ENCODE measurements at places on chromosomes 2 and 18.

DNA sequence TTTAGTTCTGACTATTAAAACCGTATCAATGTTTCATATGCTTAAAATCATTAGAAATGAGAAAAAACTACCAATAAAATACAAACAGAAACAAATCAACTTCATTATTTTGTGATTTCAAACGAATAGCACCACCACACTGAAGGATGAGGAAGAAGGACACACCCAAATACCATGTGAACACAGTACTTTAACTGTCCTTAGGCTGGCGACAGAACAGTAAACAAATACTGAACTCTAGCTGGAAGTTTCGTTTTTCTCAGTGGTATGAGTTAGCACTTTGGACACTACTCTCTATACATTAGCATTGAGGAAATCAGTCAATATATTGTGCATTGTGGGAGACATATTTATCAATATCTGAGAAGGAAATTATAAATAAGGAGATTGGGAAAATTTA is 202.4 kb upstream of the AGAP1 start:
- DNase-seq: no peak

GRCh38 chr2:58407487-58407886 is 166.4 kb upstream of the FANCL start:
- DNase-seq: no peak

GRCh38 chr2:210366675-210367080 is 51.7 kb upstream of the MYL1 start:
- DNase-seq: no peak

- no peak for DNase-seq
Observed at GRCh38 chr2:154638783-154639182, 59.7 kb upstream of the KCNJ3 start.

GRCh38 chr18:54742659-54743604 is 85.3 kb upstream of the RAB27B start:
- no peak for DNase-seq

- no peak for DNase-seq
Observed at GRCh38 chr2:138327967-138328366, 173.6 kb upstream of the SPOPL start.

DNA sequence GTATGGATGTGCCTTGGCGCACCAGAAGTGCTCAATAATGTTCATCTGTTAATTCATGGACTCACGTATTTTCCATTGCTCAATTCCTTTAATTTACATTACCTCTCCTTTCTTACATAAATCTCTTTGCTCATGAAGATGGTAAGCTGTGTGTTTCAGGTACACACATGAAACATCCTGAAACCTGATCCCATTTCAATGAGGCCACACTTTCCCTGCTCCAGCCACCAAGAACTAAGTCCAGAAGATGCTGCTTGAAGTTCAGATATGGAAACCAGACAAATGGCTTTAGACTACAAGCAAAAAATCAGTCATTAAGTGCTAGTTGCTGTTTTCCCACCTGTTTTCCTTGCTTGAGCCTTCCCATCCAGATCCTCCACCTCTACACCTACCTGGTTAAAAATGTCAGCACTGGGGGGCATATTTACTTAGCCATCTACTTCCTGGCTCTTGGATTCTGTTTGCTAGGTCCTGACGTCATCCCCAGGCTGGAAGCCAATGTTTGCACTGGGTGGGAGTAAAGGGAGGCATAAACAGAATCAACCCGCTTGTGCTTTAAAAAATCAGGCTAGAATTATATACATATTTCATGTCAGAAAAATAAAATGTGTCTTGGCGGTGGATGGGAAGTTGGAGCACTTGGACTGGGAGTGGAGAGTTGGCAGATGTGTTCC is 309.7 kb downstream of the OSR1 start:
- DNase-seq: no peak

DNA sequence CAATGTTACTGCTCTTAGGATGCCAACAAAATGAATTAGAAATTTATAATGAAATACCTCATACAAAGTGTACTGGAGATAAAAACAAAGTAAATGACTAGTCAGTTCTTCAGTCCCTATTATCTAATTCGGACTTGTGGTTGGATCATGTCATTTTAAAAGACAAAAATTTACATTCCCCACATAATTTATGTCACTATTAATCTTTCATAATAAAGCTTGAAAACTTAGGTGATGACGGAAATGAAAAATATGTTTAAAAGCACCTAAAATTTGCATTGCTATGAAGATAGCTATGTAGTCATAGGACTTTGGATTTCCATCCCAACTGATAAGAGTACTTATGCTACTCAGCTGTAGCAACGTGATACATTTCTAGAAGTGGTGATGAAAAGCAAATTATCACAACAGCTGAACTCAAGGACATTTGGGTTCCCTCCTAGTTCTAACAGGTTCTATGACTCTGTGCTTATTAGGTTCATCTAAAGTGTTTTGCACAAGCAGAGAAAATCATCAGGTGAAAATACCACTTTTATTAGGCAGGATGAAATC is 58.4 kb downstream of the LRPPRC start:
- DNase-seq: no peak

- no peak for DNase-seq
Observed at GRCh38 chr2:121031568-121032340, 253.2 kb downstream of the TFCP2L1 start.

Data from stimulated activated CD8-positive, alpha-beta memory T cell treated with anti-CD3 and anti-CD28 coated beads, Interleukin-7, amount 100 ng/mL, for 1 hour (primary cell).